Neural progenitor cell (in vitro differentiated cells): ENCODE measurements at places on chromosomes 7 and 10. TPM values are rescaled to one million over a fixed set of nuclear protein-coding genes. Genes with fewer than 3 reads are reported as not detected.

Gene ANXA8
- not detected in 2 replicates for total RNA-seq

Gene CYREN
- 26.9 and 52.2 TPM in 2 replicates for total RNA-seq

Gene CYTH3
- 10.9 and 16.5 TPM in 2 replicates for total RNA-seq

Gene GAD2
- total RNA-seq, result 0.41 and 0.74 TPM in 2 replicates

Gene OR2A1
- total RNA-seq, result not detected in 2 replicates
